ENCODE measurements at places on chromosomes 7 and 10.
A peak's percentile ranks its signal among the peaks of the same experiment; 100 is the strongest.

GRCh38 chr7:29883462-29884398 is 77.4 kb downstream of the WIPF3 start:
- DNase-seq: peak; percentile 90

GRCh38 chr7:2880874-2881533 is 36.9 kb upstream of the GNA12 start:
- DNase-seq: no peak

GRCh38 chr10:79981450-79982361 is 32.8 kb upstream of the SFTPD start:
- no peak for DNase-seq

GRCh38 chr10:128943111-128943510 is 523.9 kb upstream of the MGMT start:
- no peak for DNase-seq

DNA sequence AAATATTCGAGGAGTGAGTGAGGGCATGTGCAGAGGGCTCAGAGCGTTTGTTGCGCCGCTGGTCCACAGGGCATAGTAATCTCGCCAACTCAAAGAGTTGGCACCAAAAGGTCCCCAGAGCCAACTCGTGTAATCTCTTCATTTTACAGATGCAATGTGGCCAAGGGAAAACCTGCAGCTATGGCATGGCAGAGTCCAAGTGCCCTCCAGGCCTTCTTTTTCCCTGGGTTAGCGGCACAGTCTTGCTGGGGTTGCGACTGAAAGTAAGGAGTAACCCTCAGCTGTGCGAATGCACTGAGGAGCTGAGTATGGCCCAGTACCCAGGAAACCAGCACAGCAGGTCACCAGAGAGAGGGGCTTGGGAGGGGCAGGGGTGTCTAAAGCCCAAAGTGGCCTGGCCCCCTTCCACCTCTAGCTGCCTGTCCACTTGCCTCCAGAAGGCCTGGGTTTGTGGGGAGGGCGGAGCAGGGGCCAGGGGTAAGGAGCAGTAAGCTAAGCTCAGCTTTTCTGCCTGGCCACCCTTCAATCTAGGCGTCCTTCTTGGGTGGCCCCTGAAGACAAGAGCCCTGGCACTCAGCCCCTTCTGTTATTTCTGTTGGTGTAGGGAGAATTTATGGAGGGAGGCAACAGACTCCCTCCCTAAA is 3.3 kb upstream of the GAD2 start:
- peak; percentile 66 for DNase-seq

DNA sequence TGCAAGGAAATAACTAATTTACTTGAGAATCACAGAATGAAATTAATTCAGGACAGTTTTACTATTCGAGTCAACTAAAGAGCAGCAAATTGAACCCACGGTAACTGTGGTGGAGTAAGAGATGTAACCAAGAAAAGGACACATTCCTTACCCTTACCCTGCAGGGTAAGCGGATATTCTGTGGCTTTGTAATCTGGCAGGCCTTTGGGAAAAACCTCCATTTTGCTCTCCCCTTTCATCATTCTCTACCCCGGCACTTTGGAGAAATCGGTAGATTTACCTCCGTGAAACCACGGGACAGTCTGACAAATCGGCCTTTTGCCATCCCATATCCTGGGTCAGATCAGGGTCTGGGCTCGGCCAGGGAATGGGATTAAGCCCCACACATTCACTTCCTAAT is 18.4 kb downstream of the RCC1L start:
- no peak for DNase-seq

- peak; percentile 64 for DNase-seq
Observed at GRCh38 chr10:43607199-43607573, 948 bp downstream of the ZNF485 start.

GRCh38 chr7:36390199-36391090 is 783 bp downstream of the ANLN start:
- DNase-seq: no peak

DNA sequence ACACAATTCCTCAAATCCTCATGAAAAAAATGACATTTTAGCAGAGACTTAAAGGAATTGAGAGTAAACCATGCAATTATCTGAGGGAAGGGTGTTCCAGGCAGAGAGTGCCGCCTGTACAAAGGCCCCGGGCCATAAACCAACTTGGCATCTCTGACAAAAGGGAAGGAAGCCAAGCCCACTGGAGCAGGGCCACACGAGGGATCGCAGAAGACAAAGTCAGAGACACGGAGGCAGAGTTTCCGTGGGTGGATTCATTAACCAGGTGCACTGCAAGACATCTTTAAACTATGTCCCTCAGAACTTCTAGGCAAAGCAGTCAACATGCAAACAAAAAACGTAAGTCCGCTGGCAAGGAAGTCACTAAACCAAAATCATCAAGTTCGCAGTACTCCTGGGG is 92.0 kb downstream of the SFMBT2 start:
- DNase-seq: no peak

DNA sequence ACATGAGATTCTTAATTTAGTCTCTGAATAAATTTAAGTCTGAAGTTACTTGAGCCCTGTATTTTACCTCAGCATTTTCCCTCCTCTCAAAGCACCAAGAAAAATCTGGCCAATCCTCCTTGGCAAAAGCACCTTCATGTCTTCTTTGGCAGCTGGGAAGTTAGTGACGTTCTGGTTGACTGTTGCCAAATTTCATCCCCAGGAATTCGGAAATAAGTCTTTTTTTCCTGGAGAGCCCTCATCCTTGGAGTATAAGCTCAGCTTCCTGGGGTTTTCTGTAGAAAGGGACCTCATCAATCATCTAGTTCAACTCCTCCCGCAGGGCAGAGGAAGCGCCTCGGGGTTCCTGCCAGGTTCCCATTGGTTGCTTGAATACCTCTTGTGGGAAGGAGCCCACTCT is 377.6 kb downstream of the PHTF2 start:
- DNase-seq: peak; percentile 85

- no peak for DNase-seq
Observed at GRCh38 chr7:75856536-75856935, 22.3 kb upstream of the RHBDD2 start.

DNA sequence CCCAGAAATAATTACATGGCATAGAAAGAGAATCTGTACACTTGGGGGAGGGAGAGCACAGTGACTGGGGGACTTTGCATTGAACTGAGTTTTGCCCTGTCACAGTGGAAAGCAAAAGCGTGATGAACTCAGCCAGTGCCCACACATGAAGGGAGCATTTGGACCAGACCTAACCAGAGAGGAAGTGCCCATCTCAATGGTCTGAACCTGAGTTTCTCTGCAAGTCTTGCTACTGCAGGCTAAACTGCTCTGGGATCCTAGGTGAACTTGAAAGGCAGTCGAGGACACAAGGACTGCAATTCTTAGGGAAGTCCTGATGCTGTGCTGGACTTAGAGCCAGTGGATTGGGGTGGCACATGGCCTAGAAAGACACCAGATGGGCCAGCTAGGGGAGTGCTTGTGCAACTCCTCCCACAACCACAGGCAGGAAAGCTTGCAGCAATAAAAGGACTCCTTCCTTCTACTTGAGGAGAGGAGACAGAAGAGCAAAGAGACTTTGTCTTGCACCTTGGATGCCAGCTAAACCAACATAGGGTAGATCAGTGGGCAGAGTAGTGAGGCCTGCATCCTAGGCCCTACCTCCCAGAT is 259.0 kb downstream of the GRM8 start:
- DNase-seq: no peak

DNA sequence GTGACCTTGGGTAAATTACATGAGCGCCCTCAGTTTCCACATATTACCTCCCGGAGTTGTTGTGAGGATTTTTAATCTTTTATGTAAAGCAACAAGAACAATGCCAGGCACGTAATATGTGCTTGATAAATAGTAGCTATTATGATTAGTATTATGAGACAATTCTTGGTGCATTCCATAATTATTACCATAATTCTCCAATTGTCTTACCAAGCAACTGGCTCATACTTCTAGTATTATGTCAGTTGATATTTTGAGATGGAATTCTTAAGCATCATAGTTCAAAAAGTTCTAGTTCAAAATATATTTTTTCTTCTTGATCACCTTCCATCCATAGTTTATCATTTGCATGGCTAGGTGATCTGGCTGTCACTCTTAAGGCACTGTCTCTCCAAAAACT is 259.0 kb downstream of the BBS9 start:
- DNase-seq: no peak

- no peak for DNase-seq
Observed at GRCh38 chr7:128855559-128855958, 7.1 kb upstream of the ATP6V1F start.

DNA sequence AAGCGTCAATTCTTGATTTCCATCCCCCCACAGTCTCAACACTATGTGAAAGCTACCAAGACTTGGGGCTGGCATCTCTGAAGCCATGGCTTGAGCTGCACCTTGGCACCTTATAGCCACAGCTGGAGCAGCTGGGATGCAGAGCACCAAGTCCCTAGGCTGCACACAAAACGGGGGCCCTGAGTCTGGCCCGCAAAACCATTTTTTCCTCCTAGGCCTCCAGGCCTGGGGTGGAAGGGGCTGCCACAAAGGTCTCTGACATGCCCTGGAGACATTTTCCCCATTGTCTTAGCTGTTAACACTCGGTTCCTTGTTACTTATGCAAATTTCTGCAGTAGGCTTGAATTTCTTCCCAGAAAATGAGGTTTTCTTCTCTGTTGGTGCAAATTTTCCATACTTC is 89.8 kb upstream of the GNAI1 start:
- DNase-seq: no peak

DNA sequence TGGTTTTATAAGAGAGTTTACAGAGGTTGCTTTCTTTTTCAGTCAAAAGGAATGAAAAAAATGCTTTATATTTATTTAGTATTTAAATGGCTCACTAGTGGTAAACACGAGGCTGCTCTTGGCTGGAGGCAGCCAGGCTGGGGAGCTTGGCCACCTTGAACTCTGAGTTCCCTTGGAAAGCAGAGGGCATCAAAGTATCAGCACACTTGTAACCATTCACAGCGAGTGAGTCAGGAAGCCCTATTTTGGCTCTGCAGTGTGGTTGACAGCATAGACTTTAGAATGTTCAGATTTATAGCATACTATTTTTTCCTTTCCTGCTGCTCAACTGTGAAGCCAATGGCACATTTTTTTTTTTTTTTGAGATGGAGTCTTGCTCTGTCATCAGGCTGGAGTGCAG is 51.6 kb downstream of the CYCS start:
- DNase-seq: no peak

DNA sequence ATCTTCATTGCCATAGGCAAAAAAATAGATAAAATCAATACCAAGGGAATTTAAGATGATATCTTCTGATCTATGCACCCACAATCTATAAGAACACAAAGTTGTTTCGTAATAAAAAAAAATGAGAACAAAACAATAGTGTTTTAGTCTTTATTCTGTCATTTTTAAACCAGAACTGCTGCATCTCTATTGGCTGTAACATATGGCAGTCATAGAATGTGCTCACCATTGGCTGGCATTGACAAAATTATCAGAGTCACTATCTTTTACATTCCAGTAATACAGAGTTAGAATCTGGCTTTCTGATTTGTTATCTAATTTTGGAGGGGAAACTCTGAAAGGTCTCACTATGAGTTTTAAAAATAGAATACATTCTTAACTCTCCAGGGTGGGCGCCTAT is 138.6 kb upstream of the CCDC6 start:
- DNase-seq: no peak

DNA sequence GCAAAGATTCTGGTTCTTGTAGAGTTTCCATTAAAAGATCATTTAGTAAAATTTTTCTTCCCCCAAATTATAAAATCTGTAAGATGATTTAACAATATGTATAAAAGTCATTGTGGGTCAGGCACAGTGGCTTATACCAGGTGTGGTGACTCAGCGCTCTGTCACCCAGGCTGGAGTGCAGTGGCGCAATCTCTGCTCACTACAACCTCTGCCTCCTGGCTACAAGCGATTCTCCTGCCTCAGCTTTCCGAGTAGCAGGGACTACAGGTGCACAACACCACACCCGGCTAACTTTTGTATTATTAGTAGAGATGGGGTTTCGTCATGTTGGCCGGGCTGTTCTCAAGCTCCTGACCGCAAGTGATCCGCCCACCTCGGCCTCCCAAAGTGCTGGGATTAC is 68.0 kb downstream of the SEPTIN14 start:
- no peak for DNase-seq

GRCh38 chr7:50615519-50616080 is 50.4 kb upstream of the DDC start:
- peak; percentile 45 for DNase-seq

DNA sequence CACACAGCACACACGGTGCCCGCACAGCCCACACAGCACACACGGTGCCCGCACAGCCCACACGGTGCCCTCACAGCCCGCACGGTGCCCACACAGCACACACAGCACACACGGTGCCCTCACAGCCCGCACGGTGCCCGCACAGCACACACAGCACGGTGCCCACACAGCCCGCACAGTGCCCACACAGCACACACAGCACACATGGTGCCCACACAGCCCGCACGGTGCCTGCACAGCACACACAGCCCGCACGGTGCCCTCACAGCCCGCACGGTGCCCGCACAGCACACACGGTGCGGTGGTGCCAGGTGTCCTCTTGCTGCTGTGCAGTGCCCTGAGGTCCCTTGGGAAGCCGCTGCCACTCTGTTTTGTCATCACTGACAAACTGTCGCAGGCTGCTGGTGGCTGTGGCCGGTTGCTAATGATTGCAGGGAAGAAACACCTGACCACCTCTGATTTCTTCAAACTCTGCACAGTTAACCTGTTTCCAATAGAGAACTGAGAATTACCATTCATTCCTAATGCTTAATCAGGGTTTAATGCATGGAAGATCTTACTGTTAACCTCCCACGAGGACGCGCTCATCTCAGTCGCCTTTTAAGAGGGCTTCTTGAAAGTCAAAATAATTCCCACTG is 66.9 kb downstream of the GLRX3 start:
- DNase-seq: no peak

DNA sequence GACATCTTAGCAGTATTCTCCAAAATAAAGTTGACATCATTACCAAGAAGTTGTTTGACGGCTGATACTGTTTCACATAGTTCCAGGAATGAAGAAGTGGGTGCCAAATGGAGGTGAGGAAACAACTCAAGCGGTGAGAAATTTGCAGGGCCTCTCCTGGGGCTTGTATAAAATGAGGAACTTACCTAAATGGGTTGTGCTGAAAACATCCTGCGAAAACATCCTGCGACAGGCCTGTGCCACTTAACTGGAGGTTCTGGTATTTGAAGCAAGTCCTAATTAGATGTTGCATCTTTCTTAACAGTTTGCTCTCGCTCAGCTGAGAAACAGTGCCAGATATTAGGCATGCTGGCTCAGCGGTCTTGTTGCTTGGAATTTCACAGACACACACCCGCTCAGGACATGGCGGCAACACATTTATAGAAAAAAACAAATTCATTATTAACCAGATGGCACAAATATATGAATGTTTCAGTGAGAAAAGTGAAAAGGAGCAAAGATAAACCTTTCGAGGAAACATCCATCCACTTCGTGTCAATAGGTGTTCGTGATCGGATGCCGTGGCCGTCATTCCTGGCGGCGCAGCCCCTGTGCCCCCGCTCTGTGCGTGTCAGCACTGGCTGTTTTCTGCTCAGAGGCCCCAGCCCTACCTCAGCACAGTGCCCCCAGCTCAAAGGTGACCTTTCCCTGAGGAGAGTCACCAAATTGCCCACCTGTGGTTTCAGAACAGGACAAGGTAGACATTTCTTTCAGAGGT is 48.1 kb downstream of the CDC123 start:
- no peak for DNase-seq

DNA sequence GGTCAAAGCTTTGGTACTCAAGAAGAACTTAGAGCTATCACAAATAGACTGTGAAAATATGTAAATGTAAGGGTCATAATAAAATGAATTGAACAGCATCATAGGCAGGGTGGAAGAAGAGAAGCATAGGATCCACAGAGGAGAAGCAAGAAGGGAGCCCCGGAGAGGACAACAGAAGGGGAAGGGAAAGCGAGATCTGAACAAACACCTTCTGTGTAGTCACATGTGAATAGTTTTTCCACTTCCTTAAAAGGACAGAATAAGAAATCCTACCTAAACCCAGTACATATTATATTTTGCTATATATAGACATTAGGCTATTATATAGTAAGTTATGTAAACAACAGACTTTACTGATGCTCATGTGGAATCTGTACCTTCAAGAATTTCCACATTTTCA is 160.2 kb downstream of the DKK1 start:
- no peak for DNase-seq
